HS-27A (cell line): ENCODE measurements at places on chromosomes 6 and 20.
A peak's percentile ranks its signal among the peaks of the same experiment; 100 is the strongest.

DNA sequence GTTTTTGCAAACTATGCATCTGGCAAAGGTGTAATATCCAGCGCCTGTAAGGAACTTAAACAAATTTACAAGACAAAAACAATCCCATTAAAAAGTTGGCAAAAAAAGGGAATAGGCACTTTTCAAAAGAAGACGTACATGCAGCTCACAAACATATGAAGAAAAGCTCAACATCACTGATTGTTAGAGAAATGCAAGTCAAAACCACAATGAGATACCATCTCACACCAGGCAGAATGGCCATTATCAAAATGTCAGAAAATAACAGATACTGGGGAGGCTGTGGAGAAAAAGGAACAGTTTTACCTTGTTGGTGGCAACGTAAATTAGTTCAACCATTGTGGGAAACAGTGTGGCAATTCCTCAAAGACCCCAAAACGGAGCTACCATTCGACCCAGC lies 54.2 kb downstream of the TSBP1 start:
- no peak for DNase-seq

- no peak for DNase-seq
Measured at GRCh38 chr6:599576-600448, 57.1 kb downstream of the HUS1B start.

- DNase-seq, result no peak
Measured at GRCh38 chr20:23435626-23436539, 3.6 kb upstream of the CSTL1 start.

GRCh38 chr6:15232836-15233510 lies 12.9 kb upstream of the JARID2 start:
- DNase-seq, result no peak

DNA sequence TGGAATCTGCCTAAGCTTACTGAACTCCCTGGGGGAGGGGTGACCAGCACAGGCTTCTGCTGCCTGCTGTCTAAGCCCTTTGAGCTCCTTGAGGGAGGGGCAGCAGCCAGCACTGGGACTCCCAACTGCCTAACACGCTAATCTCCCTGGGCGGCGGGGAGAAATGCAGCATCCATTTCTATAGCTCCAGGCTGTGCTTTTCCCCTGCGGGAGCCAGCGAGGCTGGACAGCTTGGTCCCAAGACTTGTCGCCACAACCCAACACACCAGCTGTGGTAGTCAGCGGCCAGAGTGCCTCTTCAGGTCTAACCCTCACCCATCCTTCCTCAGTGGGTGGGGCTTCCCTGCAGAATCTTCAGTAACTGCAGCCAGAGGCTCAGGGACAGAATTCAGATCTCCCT lies 64.6 kb downstream of the VGLL2 start:
- no peak for DNase-seq

GRCh38 chr6:24494821-24495795 lies at the start of gene ALDH5A1:
Gene ALDH5A1 (plus strand): TSS chr6:24494969. CDS start chr6:24494997, 28 bp downstream.
- DNase-seq, result no peak

GRCh38 chr6:6409397-6410030 lies 89.1 kb upstream of the F13A1 start:
- DNase-seq, result no peak

- no peak for DNase-seq
Measured at GRCh38 chr20:62900692-62901584, 25.4 kb downstream of the DIDO1 start.

GRCh38 chr6:39037082-39037508 lies 11.5 kb upstream of the GLP1R start:
- no peak for DNase-seq

DNA sequence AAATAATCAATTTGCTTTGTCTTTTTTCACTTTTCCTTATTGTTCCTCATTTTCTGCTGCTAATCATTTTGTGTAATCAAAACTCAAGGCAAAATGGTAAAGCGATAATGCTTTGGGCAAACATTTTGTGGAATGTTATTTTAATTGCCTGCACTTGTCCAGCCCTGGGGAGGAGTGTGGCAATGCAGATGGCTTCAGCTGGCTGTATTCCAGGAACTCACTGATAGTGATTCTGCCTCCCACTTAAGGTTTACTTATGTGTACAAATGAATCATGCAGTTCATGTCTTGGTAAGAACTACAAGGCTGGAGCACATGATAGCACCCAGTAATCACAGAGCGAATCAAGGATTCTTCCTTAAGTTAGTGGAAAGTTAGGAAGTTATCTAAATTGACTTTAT lies 107.8 kb downstream of the COL19A1 start:
- no peak for DNase-seq

- no peak for DNase-seq
Measured at GRCh38 chr6:161151059-161151645, 122.7 kb downstream of the AGPAT4 start.

- peak; percentile 9 for DNase-seq
Measured at GRCh38 chr6:54981647-54982046, 135.1 kb downstream of the FAM83B start.

- no peak for DNase-seq
Measured at GRCh38 chr20:44198872-44199271, 11.7 kb downstream of the OSER1 start.

DNA sequence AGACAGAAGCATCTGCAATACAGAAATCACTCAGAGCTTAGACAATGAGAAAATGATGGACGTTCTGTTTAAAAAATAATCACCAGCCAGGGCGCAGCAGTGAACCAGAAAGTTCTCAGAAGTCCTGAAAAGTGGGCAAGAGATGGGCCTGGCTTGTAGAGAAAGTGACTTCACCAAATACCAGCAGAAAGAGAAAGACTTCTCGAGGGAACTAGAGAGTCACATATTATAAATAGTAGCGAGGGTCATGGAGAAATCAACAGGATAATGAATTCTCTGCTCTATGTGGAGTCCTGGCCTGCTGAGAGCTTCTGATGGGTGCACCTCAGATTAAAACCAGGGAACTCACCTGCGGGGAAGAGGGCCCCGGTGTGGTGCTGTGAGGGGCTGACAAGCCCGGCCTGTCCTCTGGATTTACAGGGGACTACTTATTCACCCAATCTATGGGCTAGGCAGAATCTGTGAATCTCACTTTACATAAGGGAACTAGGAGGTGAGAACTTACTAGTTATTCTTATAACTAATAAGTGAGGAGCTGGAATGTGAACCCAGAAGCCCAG lies 5.6 kb upstream of the RAMACL start:
- no peak for DNase-seq

DNA sequence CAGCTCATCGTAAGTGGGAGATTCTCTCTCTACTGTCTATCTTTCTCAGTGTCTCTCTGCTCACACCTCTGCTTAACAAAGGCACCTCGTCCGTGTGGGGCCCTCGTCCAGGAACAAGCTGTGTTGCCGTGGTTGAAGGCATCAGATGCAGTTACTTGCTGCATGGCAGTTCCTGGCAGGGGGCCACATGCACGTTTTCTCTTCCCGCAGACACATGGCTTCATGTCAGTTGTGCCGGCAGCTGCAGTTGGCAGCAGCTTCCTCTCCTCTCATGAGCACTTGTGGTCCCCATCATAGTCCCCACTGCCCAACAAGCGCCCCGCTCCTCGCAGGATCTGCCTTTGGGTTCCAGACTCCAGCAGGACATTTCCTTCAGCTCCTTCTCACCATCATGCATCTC lies 7.1 kb upstream of the AFDN start:
- no peak for DNase-seq

- no peak for DNase-seq
Measured at GRCh38 chr6:158024566-158025297, 43.1 kb downstream of the SYNJ2 start.

- DNase-seq, result no peak
Measured at GRCh38 chr6:79384845-79385244, 150.4 kb upstream of the HMGN3 start.

GRCh38 chr20:29873946-29874345 lies 1383.5 kb upstream of the DEFB115 start:
- peak; percentile 1 for DNase-seq

GRCh38 chr6:35184580-35185301 lies 29.0 kb upstream of the SCUBE3 start:
- no peak for DNase-seq

- peak; percentile 15 for DNase-seq
Measured at GRCh38 chr6:48135323-48136084, 24.5 kb upstream of the PTCHD4 start.

DNA sequence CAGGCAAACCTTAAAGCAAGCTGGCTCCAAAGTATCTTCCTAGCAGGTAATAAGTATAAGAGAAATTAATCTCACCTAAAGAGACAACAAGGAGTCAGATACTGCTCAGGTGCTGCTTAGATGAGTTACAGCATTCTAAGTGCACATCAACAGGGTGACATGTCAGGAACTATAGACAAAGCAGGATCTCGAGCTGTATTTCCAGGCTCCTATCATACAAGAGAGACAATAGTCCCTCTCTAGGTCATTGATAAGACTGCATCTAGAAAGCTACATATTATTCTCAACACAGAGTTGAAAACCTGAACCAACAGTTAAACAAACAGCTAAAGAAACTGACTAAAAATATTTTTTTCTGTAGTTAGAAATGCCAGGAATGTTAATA lies 3.9 kb downstream of the PTPRK start:
- DNase-seq, result no peak

DNA sequence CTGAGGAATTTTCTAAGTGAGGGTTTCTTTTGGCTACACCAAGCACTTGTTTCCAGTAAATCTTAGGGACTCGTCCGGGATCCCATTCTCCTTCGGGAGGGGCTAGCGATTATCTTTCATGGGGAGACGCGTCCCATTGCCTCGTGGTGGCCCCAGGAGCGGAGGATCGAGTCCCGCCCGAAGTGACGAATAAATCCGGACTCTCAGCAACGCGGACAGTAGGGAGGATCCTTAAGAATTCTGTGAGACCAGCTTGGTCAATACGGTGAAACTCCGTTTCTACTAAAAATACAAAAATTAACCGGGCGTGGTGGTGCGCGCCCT lies 69.1 kb upstream of the PRSS16 start:
- no peak for DNase-seq

DNA sequence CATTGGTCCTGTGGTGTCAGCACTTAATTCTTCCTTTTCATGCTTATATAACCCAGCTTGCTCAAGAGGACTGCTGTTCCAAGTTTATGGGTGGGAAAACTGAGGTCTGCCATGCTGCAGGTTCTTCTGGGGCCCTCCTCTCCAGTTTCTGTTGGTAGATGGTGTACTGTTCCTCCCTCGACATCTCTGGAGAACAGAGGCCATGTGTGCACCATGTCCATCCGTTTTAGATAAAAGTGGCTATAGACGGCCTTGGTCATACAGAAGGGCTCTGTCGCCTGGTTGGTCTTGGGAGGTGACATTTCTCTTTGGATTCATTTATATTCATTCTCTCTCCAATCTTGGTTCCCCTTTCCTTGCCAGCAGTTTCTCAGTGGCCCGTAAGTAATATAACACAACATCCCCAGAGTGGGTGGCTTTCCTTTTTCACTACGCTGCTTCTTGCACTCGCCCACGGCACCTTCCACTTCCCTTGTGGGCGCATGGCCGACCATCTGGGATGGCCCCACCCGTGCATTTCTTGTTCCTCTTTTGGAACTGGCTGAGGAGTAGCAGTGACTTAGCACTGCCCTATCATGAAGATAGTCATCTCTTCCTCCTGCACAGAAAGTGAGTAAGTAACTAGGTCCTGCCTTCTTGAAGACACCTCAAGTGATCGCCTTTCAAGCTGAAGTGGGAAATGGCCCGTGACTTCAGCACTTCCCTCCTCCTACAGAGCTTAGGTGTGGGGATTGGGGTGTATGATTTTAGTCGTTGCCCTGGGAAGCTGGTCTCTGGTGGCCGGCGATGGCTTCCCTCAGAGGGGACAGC lies 94.2 kb downstream of the RREB1 start:
- DNase-seq, result no peak

GRCh38 chr6:15653581-15653980 lies 9.2 kb downstream of the DTNBP1 start:
- no peak for DNase-seq

- DNase-seq, result no peak
Measured at GRCh38 chr20:44768256-44768655, 22.6 kb downstream of the KCNK15 start.

DNA sequence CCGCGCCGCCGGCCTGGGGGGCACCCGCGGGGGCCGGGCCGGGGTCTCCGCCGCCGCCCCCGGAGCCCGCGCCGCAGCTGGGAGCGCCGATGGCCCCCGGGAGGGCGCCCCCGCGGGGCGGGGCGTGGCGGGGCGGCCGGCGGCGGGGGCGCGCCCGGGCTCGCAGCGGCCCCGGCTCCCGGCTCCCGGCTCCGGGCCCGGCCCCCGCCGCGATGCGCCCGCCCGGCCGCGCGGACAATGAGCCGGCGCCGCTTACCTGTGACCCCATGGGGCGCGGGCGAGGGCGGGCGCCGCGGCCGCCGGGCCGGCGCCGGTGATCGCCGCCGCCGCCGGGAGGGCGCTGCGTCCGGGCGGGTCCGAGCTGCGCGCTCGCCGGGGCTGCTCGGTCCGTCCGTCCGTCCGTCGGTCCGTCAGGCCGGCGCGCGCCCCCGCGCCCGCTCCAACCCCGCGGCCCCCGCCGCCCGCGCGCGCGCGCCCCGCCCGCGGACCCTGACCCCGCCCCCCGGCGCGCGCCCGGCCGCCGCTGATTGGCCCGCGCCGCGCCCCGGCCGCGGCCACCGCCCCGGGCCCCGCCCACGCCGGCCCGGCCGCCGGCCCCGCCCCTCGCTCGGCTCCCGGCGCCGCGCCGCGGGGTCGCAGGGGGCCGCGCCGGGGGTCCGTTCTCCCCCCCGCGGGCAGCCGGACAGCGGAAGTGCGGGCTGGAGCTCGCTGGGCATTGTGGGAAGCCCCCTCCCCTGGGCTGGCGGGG lies at the start of gene ZBTB46:
Gene ZBTB46 (minus strand): TSS at position 424 of the 748 bp plus-strand sequence. CDS start 40,507 bp downstream, outside the sequence.
- DNase-seq, result no peak

GRCh38 chr6:44099192-44099591 lies 28.1 kb downstream of the MRPL14 start:
- DNase-seq, result no peak

DNA sequence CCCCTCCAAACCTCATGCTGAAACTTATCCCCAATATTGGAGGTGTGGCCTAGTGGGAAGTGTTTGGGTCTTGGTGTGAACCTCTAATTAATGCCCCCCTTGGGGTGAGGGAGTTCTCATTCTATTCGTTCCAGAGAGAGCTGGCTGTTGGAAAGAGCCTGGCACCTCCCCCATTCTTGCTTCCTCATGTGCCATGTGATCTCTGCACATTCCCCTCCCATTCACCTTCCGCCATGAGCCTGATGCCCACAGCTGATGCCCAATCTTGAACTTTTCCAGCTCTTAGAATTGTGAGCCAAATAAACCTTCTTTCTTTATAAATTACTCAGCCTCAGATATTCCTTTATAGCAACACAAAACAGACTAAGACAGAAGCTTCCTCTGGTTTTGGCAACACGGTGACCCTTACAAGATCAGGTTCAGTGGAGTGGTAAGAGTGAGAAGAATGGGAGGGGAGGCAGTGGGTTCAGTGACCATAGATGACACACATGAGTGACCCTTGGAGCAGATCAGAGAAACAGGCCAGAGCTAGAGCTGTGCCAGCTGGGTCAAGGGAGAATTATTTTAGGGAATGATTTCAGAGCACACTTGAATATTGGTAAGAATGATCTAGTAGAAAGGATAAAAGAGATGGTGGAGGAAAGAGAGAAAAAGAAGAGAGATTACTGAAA lies 176.4 kb downstream of the LY86 start:
- DNase-seq, result no peak

DNA sequence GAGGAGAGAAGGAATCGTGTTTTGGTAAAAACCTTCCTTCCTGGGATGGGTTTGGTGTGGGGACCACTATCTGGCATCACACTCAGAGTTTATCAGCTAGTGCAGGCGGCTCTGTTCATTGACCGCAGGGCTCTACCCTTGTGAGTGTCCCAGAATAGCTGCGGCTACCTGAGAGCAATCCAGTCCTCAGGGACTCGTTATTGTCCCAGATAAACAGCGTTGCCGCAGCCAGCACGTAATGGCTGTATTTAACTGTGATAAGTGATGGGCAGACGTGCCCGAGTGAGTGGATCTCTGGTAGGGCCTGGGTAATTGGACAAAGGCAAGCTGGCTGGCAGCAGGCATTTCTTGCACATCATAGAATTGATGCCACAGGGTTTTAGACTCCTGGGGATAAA lies 163.3 kb downstream of the SOBP start:
- no peak for DNase-seq
